ENCODE measurements at places on chromosomes 6 and 20.

GRCh38 chr6:118377711-118378414 is 170.2 kb upstream of the PLN start:
- no peak for DNase-seq

GRCh38 chr6:22350109-22350508 is 53.3 kb upstream of the PRL start:
- no peak for DNase-seq

DNA sequence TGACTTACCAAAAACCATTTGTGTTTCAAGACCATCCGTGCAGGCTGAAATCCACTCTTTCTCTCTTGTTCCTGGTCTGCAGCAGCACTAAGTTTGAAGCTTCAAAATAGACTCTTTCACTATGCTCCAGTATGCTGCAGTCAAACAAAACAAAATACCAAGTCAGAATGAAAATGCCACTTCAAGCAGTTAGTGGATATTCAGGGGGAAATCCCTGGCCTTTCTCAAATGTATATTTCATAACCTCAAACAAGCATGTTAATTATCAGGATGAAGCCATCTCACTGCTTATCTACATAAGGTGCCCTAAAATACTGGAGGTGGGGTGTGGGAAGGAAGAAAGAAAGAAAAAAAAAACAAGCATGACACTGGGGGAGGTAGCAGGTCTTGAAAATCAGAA is 103.5 kb downstream of the ATXN1 start:
- no peak for DNase-seq

- DNase-seq: no peak
Measured at GRCh38 chr6:85463621-85464259, 13.9 kb downstream of the NT5E start.

DNA sequence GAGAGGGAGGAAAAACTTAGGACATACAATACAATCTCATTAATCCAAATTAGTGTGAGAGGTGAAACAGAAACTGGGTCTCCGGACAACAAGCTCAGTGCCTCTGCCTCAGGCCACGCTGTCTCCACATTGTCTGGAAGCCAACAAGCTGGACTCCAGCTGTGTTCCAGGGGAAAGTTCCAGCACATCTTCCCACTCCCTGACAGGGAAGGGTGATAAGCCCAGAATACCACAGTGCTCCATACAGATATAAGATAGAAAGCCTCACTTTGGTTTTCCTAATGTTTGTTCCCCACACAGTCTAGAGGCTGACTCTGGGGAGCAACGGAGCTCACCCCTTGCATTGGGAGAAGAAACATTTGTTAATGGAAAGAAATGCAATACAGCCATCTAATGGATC is 117.1 kb upstream of the SPTLC3 start:
- no peak for DNase-seq
